ENCODE measurements at places on chromosomes 4 and X.

GRCh38 chr4:182975806-182976205, 58.6 kb upstream of the DCTD start:
- DNase-seq: no peak

GRCh38 chrX:136810493-136810892, 29.8 kb upstream of the ARHGEF6 start:
- DNase-seq: no peak

DNA sequence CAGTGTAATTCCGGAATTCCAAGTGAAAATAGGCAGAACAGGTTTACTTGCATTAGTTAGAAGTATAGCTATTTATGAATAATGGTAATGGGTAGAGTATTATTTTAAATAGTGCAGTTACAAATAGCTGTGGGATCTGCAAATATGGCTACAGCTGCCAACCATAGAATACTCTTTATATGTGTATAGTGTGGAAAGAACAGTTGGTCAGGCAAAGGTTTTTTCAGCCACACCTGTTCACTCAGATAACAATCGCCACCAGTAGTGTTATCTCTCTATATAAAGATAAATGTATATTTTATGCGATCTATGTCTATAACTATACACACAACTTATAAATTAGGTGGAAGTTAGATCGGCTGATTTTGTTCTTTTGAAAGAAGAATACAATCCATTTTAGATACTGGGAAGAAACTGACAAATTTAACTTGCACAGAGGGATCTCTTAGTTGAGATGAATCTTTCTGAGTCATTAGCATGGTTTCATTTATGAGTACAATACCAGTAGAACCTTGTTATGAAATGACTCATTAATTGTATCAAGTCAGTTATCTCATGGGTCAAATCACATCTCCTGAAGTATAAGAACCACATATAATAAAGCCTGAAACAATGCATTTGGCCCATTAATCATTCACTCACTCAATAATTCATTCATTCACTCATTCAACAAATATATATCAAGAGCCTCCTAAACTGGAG, 100.9 kb upstream of the NR3C2 start:
- DNase-seq: no peak

DNA sequence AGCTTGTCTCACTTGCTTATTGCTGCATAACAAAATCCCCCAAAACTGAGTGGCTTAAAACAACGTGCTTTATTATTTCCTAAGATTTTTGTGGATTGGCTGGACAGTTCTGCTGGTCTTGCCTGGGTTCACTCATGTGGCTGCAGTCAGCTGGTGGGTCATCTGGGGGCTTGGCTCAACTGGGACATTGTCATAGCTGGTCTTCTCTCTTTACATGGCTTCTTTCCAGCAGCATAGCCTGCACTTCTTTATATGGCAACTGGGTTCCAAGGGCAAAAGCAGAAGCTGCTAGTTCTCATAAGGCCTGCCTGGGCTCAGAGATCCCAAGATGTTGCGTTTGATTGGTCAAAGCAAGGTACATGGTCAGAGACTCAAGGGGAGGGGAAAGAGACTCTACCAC, 33.7 kb upstream of the STAG2 start:
- no peak for DNase-seq

- no peak for DNase-seq
Observed at GRCh38 chr4:61473306-61473705, 273.2 kb downstream of the ADGRL3 start.

- no peak for DNase-seq
Observed at GRCh38 chrX:65750674-65751469, 83.4 kb downstream of the MSN start.

GRCh38 chrX:150880808-150881165, 17.7 kb downstream of the CD99L2 start:
- no peak for DNase-seq

GRCh38 chrX:149458586-149458985, 46.5 kb downstream of the IDS start:
- DNase-seq: no peak

DNA sequence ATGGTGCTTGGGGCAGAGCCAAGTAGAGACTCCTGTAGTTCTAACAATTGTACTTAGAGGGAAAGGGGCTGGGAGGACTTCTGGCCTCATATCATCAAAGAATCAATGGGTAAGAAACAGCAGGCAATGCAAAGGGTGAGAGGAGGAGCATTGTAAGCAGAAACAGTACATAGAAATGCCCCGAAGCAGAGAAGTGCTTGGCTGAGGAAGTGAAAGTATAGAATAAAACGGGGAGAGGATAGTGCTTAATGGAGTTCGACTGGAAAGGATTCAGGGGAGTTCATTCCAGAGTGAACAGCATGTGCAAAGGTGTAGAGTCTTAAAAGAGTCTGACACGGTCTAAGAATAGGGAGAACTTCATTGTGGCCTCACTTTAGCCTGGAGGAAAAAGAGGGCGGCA, 103.0 kb downstream of the SYNPO2 start:
- no peak for DNase-seq

All from HuH-7.5 (cell line).